Right lung (tissue), 10 donors: ENCODE measurements at places on chromosomes 5 and 9. TPM values are rescaled to one million over a fixed set of nuclear protein-coding genes. Genes with fewer than 3 reads are reported as not detected.

GRCh38 chr5:151017897-151018296, 2.5 kb upstream of the GPX3 start:
- no peak for DNase-seq

The BARHL1 gene
- not detected for polyA plus RNA-seq

GRCh38 chr5:139966856-139967255, 76.2 kb downstream of the NRG2 start:
- DNase-seq: no peak

DNA sequence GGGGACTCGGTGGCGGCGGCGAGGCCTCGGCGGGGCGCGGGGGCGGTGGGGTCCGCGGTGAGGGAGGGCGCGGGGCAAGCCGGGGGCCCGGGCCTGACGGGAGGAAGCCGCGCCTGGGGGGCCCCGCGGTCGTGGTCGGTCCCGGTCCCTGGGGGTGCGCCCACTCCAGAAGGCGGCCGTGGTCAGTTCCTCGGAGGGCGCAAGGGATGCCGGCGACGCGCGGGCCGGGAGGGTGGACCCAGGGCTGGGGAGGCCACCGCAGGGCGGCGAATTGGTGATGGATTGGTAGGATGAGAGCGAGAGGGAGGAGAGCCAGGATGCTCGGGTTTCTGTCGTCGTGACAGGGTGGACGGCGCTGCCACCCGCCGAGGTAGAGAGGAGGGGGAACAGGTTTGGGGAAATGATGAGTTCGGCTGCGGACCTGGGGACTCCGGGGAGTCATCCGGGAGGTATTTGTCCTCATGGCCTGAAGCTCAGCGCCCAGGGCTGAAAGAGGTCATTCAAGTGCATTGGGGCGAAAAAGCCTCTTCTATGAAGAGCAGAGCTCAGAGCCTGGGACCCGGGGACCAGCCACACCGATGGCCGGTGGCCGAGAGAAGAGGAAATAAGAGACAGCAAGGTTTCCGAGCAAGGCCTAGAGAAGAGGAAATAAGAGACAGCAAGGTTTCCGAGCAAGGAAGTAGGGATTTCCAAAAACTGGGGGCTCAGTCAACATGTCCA, 557 bp downstream of the GNG10 start:
- DNase-seq: peak; percentile 9

The TEX48 gene
- polyA plus RNA-seq: not detected

GRCh38 chr9:38434853-38435252, 10.6 kb upstream of the IGFBPL1 start:
- no peak for DNase-seq

- DNase-seq: no peak
Measured at GRCh38 chr5:107389775-107390148, 281.0 kb downstream of the EFNA5 start.

- peak; percentile 52 for DNase-seq
Measured at GRCh38 chr9:112380825-112381221, 915 bp downstream of the HSDL2 start.

- DNase-seq: no peak
Measured at GRCh38 chr9:26412446-26412845, 480.2 kb downstream of the CAAP1 start.

DNA sequence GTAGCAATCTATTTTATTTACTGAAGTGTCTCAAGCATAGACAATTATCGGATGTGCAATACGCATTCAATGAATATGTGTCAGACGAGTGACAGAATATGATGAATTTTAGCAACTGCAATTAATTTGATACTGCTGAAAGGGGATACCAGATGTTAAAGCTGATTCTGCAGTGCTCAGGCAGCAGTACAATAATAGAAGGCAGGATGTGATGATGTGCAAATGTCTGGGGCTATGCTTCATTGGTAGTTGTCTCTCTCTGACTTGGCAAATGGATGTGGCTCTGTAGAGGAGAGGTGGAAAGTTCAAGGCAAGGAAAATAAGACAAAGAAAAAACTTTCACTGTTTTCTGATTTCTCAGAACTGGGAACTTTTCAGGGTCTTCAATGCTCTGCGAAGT, 721.2 kb downstream of the CDH18 start:
- no peak for DNase-seq

The EFNA5 gene
- polyA plus RNA-seq: 26.5 TPM

- DNase-seq: no peak
Measured at GRCh38 chr5:161266954-161267353, 279.6 kb downstream of the GABRB2 start.

DNA sequence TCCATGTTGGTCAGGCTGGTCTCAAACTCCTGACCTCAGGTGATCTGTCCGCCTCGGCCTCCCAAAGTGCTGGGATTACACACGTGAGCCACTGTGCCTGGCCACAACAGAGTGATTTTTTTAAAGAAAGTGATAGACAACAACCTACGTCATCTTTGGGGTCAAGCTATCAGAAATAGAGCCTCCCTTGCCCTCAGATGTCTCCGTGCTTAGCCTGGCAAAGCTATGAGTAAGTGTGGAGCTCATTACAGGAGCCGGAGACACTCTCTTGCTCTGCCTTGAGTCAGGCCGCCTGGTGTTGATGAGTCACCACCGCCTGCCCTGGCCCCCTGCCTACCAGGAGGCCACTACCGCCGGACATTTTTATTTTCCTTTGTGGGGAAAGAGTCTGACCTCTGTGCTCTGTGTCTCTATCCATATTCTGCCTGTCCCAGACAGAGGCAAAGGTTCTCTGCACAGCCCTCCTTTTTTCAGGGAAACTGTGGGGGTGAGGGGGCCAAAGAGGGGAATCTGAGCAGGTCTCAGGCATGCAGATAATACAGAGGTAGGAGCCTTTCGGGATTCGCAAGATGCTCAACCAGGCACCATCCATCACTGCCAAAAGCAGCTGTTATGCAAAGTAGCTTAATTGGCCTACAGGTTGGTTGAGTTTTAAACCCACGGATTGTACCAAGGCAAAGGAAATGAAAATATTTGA, 123.7 kb upstream of the CPEB4 start:
- no peak for DNase-seq

GRCh38 chr5:102049517-102049916, 246.6 kb downstream of the SLCO4C1 start:
- peak; percentile 3 for DNase-seq

GRCh38 chr9:108443019-108443633, 412.7 kb downstream of the ACTL7B start:
- DNase-seq: no peak

The CDC25C gene
- 10.2 TPM for polyA plus RNA-seq

GRCh38 chr9:136014924-136015633, 53.9 kb upstream of the UBAC1 start:
- no peak for DNase-seq

The SPAG8 gene
- polyA plus RNA-seq: 10.3 TPM

GRCh38 chr5:36688722-36689121, 82.3 kb downstream of the SLC1A3 start:
- DNase-seq: no peak

- no peak for DNase-seq
Measured at GRCh38 chr5:106801554-106801953, 869.2 kb downstream of the EFNA5 start.

DNA sequence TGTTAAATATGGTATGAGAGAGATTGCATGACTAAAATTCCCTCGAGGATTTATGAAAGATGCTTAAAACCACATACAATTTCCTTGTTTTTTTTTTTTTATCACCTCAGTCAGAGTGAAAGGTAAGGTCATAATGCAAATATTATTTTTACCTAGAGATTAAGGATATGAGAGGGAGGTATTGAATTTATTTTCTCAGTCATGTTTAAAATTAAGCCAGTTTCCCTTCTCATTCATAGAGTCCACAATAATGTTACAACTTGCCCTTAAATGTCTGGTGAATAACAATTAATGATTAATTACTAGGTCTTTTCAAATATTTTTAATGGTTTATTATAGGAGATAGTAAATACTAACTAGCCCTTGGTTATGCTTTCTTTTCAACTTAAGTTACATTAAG, 144.9 kb upstream of the HAPLN1 start:
- no peak for DNase-seq

The AMACR gene
- polyA plus RNA-seq: 11.8 TPM

DNA sequence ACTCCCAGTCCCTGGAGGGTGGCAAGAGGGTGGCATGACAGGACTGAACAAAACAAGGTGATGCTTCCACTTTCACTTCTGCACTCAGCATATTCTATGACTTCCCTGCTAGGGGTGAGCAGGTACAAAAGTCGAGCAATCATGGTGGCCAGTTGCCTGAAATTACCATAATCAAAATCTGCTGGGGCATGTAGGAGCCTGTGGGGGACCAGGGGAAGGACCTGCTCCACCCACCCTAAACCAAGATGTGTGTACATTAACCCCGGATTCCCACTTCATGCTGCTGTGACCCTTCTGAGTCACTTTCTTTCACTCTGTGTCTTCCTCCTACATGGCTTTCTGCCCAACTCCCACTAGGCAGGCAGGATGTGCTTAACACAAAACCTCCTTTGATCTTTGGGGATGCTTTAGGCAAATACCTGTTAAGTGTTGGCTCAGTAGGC, 73.3 kb upstream of the PHF24 start:
- no peak for DNase-seq

- no peak for DNase-seq
Measured at GRCh38 chr9:133714606-133715294, 23.4 kb downstream of the SARDH start.

The SH3RF2 gene
- 0.58 TPM for polyA plus RNA-seq

GRCh38 chr5:6492934-6493333, 44.3 kb downstream of the UBE2QL1 start:
- DNase-seq: no peak
